ENCODE measurements at places on chromosomes 4 and X.

DNA sequence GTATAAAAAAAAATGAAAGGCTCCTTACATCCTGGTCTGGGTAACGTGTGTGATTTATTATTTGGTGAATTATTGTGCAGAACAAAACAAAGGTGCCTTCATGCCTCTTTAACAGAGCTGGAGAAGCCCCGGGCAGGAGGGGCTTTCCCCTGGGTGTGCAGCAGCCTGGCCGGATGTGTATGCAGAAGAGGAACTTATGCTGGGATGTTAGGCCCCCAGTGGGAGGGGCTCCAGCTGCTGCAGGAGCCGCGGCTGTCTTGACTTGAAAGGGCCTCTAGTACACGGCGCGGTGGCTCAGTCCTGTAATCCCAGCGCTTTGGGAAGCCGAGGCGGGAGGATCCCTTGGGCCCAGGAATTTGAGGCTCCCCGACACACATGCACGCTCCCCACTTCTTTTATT, 16.0 kb downstream of the CCNQ start:
- DNase-seq: no peak

DNA sequence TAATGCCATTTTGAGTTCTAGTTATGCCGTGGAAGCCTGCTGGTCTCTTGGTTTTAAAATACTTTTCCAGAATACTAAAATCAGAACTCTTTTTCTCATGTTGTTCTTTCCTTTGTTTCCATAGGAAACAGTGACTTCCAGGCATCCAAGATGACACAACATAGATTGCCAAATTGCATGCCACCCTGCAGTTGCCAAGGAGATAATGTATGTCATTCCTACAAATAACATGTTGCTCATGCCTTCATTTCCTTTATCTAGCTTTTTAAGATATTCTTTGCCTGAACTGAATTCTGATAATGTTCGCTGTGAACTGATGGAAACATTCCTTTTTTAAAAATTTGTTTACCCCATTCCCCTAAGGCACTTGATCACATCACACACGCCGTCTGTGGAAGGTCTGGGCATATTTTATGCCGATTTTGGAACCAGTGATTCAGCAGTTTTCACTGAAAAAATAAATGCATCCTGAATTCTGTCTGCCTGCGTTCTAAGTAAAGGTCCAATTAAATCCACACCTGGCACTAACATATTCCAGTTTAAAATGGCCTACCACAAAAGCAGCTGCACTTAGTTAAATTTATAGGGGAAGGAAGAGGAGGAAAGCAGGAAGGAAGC, 38.0 kb upstream of the COX7B2 start:
- DNase-seq: peak; percentile 63

- DNase-seq: peak; percentile 61
Observed at GRCh38 chr4:187606581-187606980, 389.0 kb upstream of the ZFP42 start.

GRCh38 chr4:39987485-39987884, 9.8 kb upstream of the PDS5A start:
- DNase-seq: no peak

GRCh38 chr4:25970691-25971432, 56.8 kb downstream of the SMIM20 start:
- peak; percentile 33 for DNase-seq

DNA sequence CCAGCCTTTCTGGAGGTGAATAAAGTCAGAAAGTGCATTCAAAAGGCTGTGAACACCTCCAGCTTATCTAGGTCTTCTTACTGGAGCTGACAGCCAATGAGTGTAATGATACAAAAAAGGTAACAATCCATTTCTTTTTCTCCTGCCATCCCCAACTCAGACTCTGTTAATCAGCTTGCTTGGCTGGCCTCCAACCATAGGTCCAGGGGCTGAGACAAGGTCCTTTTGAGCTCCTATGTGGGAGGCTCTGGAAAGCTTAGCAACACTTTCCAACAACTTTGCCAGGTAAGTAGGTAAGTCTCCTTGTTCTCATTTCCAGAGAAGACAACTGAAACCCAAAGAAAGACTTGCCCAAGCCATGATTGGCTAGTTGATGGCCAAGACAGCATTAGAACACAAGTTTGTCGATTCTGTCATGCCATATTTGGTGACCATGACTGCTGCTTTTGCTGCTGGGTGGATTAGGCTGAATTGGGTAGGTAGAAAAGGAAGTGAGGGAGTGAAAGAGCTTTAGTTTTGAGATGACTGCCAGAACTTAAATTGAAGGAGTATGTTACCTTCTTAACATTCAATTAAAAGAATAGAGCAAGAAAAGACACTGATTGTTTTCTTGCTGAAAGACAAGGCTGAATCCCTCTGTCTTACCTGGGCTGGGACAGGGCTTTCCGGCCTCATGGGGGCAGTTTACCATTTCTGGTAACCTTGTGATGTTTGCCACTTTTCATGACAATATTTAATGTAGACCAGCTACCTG, 22.8 kb downstream of the VSIG4 start:
- no peak for DNase-seq

- DNase-seq: no peak
Observed at GRCh38 chr4:98568941-98569663, 89.3 kb downstream of the TSPAN5 start.

- DNase-seq: no peak
Observed at GRCh38 chr4:8439914-8440491, 520 bp downstream of the ACOX3 start.

- DNase-seq: no peak
Observed at GRCh38 chr4:25346913-25347312, 30.1 kb upstream of the ANAPC4 start.

- DNase-seq: no peak
Observed at GRCh38 chrX:121456315-121456714, 408.9 kb downstream of the GLUD2 start.

DNA sequence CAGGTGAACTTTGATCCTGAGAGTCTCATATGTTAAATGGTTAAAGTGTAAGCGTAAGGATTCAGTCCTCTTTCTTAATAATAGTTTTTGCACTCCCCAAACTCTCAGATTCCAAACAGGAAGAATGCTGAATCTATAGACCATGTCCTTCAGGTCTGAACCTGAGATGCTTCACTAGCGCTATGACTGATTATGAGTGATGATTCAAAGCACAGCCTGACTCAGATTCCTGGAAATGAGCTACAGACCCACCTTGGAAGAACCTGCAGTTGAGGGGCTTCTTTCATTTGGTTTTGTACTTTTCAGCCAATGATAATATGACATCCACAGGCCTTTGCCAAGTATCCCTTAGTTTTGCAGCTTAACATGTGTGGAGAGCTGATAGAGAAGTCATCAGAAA, 1.4 kb downstream of the EDNRA start:
- DNase-seq: peak; percentile 53

- no peak for DNase-seq
Observed at GRCh38 chr4:3766036-3766784, at the start of gene ADRA2C. ADRA2C (plus strand) TSS chr4:3766385; CDS start chr4:3766607, 222 bp downstream.

DNA sequence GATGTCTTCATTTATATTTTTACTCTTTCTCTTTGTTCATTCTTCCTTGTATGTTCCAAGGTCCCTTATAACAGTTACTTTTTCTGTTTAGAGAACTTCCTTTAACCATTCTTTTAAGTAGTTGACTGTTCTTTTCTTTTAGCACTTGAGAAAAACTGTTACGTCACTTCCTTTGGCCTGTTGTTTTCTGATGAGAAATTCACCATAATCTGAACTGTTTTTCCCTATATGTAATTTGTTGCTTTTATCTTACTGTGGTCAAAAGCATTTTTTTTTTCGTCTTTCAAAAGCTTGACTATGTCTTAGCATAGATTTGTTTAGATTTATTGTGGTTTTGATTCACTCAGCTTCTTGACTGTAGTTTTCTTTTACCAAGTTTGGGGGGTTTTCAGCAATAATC, 1660.3 kb upstream of the PCDH10 start:
- DNase-seq: no peak

- no peak for DNase-seq
Observed at GRCh38 chr4:140930557-140930956, 174.4 kb upstream of the TBC1D9 start.

DNA sequence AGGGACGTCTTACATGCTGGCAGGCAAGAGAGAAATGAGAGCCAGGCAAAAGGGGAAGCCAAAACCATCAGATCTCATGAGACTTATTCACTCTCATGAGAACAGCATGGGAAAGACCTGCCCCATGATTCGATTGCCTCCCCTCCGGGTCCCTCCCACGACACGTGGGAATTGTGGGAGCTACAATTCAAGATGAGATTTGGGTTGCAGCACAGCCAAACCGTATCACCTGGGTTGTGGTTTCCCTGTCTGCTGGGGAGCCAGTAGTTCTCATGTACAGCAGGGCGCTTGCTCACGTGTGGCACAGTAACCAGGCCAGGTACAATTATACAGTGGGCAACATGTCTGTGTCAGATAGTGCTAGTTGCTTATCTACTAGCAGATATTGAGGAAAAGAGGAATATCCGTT, 11.1 kb upstream of the RS1 start:
- no peak for DNase-seq

DNA sequence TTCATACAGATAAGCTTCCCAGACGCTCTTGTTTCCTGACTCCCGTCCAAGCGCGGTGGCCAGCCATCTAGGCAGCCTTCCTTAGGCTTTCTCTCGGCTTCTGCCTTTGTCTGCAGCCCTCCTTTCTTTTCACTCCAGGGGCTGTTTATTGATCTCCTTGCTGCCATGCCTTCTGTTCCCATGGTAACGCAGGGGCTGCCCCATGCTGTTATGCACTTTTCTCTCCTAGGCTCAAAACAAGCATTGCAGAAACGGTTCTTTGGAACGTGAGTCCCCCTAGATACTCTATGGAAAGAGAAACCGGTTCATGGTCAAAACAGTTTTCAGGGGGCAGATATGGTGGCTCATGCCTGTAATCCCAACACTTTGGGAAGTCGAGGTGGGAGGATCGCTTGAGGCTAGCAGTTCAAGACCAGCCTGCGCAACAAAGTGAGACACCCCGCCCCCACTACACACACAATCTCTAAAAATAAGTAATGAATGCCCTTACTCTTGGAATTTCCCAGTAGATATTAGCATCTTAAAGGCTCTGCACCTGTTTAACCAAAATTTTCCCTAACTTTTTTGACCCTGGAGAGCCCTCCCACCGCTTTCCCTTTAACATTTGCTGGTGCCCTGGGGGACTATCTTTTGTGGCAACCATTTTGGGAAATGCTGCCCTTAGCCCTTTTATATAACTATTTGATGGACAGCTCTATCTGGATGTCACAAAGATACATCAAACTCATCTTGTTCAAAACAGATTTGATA, 53.9 kb upstream of the ZNF157 start:
- peak; percentile 11 for DNase-seq

DNA sequence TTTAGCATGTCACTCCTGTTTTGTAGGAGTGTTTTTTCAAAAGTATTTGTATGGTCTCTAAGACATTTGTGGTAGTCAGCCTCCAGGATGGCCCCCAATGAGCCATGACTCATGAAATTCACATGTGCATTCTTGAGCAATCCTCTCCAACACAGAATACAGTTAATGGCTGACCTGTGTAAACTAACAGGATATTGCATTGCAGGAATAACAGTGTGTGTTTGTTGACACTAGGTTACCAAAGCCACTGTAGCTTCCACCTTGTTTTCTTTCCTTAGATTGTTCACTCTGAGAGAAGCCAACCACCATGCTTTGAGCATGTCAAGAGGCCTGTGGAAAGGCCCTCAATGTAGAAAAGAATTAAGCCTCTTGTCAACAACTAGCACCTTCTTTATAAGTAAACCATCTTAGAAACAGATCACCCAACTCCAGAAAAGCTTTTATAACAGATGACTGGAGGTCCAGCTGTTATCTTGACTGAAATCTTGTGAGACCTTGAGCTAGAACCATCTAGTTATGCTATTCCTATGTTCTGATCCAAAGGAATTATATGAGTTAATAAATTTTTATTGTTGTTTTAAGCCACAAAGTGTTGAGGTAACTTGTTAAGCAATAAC, 28.5 kb downstream of the TBCK start:
- DNase-seq: peak; percentile 93

GRCh38 chr4:178240891-178241290, 798.7 kb upstream of the AGA start:
- DNase-seq: no peak

- no peak for DNase-seq
Observed at GRCh38 chr4:153243468-153243867, 39.2 kb downstream of the TRIM2 start.

- DNase-seq: no peak
Observed at GRCh38 chrX:150757371-150757770, 64.2 kb downstream of the MTMR1 start.

GRCh38 chrX:101417190-101417589, 9.2 kb downstream of the HNRNPH2 start:
- DNase-seq: no peak

GRCh38 chr4:8022767-8023695, 83.4 kb upstream of the AFAP1 start:
- DNase-seq: no peak

GRCh38 chr4:105896984-105897775, 1.9 kb downstream of the NPNT start:
- no peak for DNase-seq

GRCh38 chr4:83178029-83178428, 63.5 kb upstream of the PLAC8 start:
- DNase-seq: no peak

DNA sequence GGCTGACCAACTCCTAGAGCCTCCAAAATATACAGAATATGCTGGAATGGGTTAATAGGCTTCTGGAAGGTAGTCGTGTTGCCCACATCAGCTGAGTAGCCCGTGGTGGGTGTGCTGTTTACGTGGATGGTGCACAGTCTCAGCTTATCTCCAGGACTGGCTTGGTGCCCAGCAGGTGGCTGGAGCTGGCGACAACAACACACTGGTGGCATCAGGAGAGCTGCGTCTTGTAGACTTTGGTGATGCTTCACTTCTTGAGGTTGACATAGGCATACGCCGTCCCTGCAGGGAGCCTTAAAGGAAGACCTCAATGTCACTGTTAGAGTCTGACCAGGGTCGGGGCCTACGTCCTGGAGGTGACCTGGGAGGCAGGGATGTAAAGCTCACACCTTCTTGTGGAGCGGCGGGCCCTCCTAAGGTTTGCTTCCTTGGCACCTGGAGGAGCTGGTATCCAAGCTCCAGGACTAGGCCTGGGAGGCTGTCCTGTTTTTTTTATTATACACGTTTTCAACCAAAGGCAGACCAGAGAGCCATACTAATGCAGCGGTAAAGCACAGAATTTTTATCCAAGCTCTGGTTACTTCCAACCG, 26.5 kb upstream of the RBMX start:
- no peak for DNase-seq

DNA sequence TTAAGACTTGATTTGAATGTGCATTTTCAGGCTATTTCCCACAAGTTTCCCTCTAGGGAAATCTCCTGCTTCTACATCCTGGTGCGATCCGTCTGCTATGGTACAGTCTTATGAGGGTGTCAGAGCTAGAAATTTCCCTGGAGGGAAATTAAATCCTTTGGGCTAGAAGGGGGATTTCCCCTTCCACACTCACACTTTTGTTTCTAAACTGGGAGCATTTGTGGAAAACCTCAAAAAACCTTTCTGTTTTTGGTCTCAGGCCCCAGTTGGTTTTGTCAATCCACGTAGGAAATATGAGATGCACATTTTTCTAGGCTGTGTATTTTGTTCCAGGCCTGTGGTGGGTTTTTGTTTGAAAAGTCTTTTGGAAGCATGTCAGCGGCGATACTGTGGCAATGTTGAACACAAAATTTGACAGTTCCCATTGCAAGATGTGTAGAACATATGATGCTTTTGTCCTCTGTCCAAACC, 17.8 kb downstream of the HMGB3 start:
- no peak for DNase-seq

- no peak for DNase-seq
Observed at GRCh38 chr4:88297725-88298454, 13.5 kb upstream of the PPM1K start.

- DNase-seq: no peak
Observed at GRCh38 chr4:81380437-81380836, 91.3 kb downstream of the RASGEF1B start.
